Stimulated activated CD8-positive, alpha-beta memory T cell treated with anti-CD3 and anti-CD28 coated beads, Interleukin-2, amount 100 ng/mL, for 48 hours (primary cell): ENCODE measurements at places on chromosomes 2 and 18.
A peak's percentile ranks its signal among the peaks of the same experiment; 100 is the strongest.

GRCh38 chr2:121239969-121240368, 45.0 kb downstream of the TFCP2L1 start:
- DNase-seq = no peak

GRCh38 chr18:59085797-59086196, 53.9 kb upstream of the SEC11C start:
- DNase-seq = no peak

DNA sequence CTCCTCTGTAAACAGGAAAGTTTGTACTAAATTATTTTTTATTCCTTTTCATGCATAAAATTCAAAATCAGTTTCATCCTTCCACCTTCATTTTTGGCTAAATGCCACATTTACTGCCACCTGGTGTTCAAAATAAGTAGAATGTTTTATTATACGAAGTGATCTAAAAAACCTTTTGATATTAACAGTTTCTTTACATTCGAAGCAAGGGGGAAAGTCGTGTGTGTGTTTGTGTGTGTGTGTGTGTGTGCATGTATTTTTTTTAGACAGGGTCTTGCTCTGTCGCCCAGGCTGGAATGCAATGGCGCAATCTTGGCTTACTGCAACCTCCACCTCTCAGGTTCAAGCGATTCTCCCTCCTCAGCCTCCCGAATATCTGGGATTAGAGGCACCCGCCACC, 9.0 kb upstream of the SCN9A start:
- no peak for DNase-seq

- DNase-seq = no peak
These were observed 1178.4 kb upstream of the TMEFF2 start for GRCh38 chr2:193373120-193373519.

- no peak for DNase-seq
These were observed 172.0 kb downstream of the AFF3 start for GRCh38 chr2:99970292-99970868.

GRCh38 chr2:111662771-111663470, 221.1 kb downstream of the ANAPC1 start:
- peak; percentile 7 for DNase-seq

GRCh38 chr2:157853211-157853610, 22.9 kb downstream of the ACVR1 start:
- no peak for DNase-seq

- DNase-seq = no peak
These were observed 79.6 kb downstream of the SUMO1 start for GRCh38 chr2:202158796-202159195.

- no peak for DNase-seq
These were observed 1152.9 kb downstream of the RPIA start for GRCh38 chr2:89844221-89844943.

DNA sequence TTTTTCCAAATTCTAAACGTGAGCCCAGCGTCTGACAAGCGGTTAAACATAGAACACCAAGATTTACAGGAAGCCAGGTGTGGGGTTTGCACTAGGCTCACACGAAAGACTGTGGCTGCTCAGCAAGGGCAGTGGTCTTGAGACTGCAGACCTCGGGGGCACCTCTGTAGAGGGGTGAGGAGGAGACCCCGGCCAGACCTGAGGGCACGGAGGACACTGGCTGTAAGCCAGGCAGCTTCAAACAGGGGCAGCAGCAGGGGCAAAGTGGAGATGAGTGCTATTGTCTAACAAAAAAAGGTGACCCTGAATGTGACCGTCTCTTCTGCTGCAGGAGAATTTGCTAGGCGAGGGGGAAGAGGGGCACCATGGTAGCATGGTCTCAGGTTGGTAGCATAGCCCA, 140.3 kb downstream of the CYP26B1 start:
- no peak for DNase-seq

DNA sequence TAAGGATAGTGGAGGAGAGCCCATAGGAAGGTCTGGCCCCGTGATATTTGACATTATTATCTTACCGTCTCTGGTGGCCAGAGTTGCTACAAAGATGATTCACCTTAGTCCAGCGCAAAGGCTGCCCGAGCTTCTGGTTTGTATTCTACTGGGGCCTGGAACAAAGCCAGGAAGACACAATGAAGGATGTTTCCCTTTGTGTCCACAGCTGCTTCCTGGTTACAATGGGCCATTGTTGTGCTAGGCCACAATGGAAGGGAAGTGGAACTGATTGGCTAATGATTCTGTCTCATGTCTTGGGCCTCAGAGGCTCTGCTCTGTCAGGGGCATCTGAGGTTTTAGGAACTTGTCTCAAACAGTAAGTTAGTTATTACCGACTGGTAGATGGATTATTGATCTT, 132.2 kb downstream of the TDRD15 start:
- DNase-seq = no peak

- no peak for DNase-seq
These were observed 51.8 kb downstream of the WDR7 start for GRCh38 chr18:56702946-56703345.

DNA sequence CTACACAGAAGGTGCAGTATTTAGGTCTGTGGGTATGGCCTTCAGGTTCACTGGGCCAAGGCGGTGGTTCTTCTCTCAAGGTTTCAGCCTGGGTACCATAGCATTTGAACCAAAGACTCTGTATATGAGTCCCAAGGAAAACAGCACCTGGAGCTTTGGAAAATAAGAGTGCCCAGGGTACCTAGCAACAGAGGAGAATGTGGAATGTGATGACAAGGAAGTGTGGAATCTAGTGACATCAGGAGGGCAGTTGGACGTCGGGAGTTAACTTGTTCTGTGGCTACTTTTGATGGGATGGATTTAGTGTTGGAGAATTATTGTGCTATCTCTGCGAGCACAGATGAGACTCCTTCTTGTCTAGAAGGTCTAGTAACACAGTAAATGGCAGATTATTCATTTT, 201.2 kb downstream of the NOL4 start:
- DNase-seq = no peak
